ENCODE measurements at places on chromosomes 16 and 17. TPM values are rescaled to one million over a fixed set of nuclear protein-coding genes. Genes with fewer than 3 reads are reported as not detected.

C17orf107 gene
- 1.1 TPM for total RNA-seq

FLII gene
- total RNA-seq, result 403 TPM

CDK5R1 gene
- total RNA-seq, result 0.97 TPM

UNC13D gene
- 4.7 TPM for total RNA-seq

TRAF7 gene
- total RNA-seq, result 113 TPM

C1QL1 gene
- 0.31 TPM for total RNA-seq

ASGR2 gene
- total RNA-seq, result not detected

SOCS7 gene
- 3.2 TPM for total RNA-seq

ACTG1 gene
- total RNA-seq, result 9,439 TPM

ZFPM1 gene
- 0.81 TPM for total RNA-seq

KRT20 gene
- not detected for total RNA-seq

PRR15L gene
- total RNA-seq, result not detected

CAVIN1 gene
- 719 TPM for total RNA-seq

MMP25 gene
- total RNA-seq, result 0.06 TPM

MNT gene
- total RNA-seq, result 5.7 TPM

STH gene
- not detected for total RNA-seq

PDE6G gene
- 3.5 TPM for total RNA-seq

HOXB9 gene
- total RNA-seq, result 0.49 TPM

CCL17 gene
- total RNA-seq, result not detected

HEXIM1 gene
- total RNA-seq, result 8.6 TPM

RUNDC3A gene
- total RNA-seq, result 0.25 TPM

TP53TG3 gene
- total RNA-seq, result not detected

ITGB3 gene
- 44.5 TPM for total RNA-seq

RPGRIP1L gene
- 6.7 TPM for total RNA-seq

RPAIN gene
- total RNA-seq, result 47.6 TPM

SGCA gene
- not detected for total RNA-seq

PABPN1L gene
- not detected for total RNA-seq

CPD gene
- total RNA-seq, result 335 TPM

KRT36 gene
- 0.16 TPM for total RNA-seq

CCL18 gene
- not detected for total RNA-seq

ZNF385C gene
- total RNA-seq, result not detected

FBXO39 gene
- total RNA-seq, result 7.1 TPM

MT1E gene
- 64.6 TPM for total RNA-seq

MYH1 gene
- total RNA-seq, result not detected

SLFN12 gene
- 36.1 TPM for total RNA-seq

KATNIP gene
- total RNA-seq, result 36.9 TPM

CCL1 gene
- total RNA-seq, result not detected

RCVRN gene
- not detected for total RNA-seq

ZNF213 gene
- total RNA-seq, result 4.2 TPM

AOC2 gene
- 0.69 TPM for total RNA-seq

HBZ gene
- total RNA-seq, result 0.19 TPM

RNF222 gene
- total RNA-seq, result not detected

RGS11 gene
- 0.81 TPM for total RNA-seq
